Pancreas (tissue), 10 donors: ENCODE measurements at places on chromosomes 6 and 20. TPM values are rescaled to one million over a fixed set of nuclear protein-coding genes. Genes with fewer than 3 reads are reported as not detected.

GRCh38 chr6:14075095-14075503, 42.5 kb upstream of the CD83 start:
- no peaks in the 10 kb centered on the region for H3K27me3 ChIP-seq
- DNase-seq, result no peak
- H3K36me3 ChIP-seq, result no peaks in the 10 kb centered on the region

GRCh38 chr6:117344444-117345291, 79.3 kb downstream of the VGLL2 start:
- H3K4me1 ChIP-seq, result no peaks in the 10 kb centered on the region
- H3K27me3 ChIP-seq, result no peaks in the 10 kb centered on the region
- no peak for DNase-seq
- H3K4me3 ChIP-seq, result no peak overlapping the region

DNA sequence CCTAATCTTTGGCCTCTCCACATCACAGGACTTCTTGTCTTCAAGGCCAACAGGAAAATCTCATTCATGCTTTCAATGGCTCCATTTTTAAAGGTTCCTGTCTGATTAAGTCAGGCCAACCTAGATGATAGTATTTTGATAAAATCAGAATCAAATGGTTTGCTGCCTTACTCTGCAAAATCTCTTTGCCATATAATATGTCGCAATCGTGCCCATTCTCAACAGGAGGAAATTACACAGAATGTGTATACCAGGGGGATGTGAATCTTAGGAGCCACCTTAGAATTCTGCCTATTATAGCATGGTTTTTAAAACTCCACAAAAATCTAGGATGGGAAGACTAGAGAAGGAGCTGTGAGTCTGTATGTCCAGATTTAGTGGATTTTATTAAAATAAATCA, 612.9 kb upstream of the MAN1A1 start:
- H3K27me3 ChIP-seq, result no peaks in the 10 kb centered on the region
- DNase-seq, result no peak
- no peaks in the 10 kb centered on the region for H3K36me3 ChIP-seq
- no peaks in the 10 kb centered on the region for H3K4me1 ChIP-seq

DNA sequence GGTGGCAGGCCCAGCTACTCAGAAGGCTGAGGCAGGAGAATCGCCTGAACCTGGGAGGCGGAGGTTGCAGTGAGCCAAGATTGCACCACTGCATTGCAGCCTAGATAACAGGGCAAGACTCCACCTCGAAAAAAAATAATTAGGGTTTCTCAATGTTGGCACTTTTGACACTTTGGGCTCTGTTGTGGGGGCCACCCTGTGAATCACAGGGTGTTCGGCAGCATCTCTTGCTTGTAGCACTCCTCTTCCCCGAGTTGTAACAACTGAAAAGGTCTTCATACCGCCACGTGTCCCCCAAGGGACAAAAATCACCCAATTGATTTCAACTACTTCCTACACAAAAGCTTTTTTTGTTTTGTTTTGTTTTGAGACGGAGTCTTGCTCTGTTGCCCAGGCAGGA, 53.2 kb upstream of the NFATC2 start:
- DNase-seq, result no peak
- H3K4me1 ChIP-seq, result no peaks in the 10 kb centered on the region
- H3K36me3 ChIP-seq, result no peaks in the 10 kb centered on the region
- no peak overlapping the region for H3K27ac ChIP-seq
- no peak overlapping the region for H3K4me3 ChIP-seq
- no peaks in the 10 kb centered on the region for H3K27me3 ChIP-seq

DNA sequence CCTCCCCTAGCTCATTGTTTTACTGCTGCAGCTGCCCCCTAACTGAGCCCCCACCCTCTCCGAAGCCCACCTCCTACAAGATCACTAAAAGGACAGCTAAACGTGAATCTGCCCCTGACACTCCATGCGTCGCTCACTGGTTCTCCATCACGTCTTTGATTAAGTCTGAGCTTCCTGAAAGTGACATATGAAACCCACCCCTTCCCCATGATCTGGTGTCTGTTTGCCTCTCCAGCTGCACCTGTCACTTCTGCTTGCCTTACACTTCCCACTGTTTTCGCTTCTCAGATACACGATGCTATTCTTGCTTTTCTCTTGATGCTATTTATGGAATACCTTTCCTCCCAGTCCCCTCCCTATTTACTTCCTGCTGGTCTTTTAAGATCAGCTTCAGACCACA, 8.0 kb upstream of the PERP start:
- no peaks in the 10 kb centered on the region for H3K27me3 ChIP-seq
- H3K27ac ChIP-seq, result no peak overlapping the region
- no peak for DNase-seq
- no peak overlapping the region for H3K4me3 ChIP-seq
- H3K36me3 ChIP-seq, result no peaks in the 10 kb centered on the region

DNA sequence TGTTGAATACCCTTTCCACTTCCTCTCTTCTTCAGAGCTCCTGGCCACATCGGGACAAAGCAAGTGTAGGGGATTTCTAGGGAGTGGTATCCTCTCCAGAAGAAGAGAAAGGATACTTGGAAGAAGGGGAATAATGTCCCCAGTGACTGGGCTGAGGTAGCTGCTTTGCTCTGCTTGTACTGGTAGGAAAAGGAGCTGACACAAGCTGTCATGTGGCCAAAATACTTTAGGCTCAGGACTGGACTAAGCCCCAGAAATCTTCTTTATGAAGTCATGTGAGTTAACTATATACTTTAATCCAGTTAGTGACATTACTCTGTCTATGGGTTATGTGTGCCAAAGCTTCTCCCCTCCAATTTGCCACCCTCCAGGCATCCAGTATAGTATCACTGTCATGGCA, 40.5 kb downstream of the AKIRIN2 start:
- no peak for DNase-seq
- H3K4me1 ChIP-seq, result no peaks in the 10 kb centered on the region
- H3K4me3 ChIP-seq, result no peak overlapping the region

DNA sequence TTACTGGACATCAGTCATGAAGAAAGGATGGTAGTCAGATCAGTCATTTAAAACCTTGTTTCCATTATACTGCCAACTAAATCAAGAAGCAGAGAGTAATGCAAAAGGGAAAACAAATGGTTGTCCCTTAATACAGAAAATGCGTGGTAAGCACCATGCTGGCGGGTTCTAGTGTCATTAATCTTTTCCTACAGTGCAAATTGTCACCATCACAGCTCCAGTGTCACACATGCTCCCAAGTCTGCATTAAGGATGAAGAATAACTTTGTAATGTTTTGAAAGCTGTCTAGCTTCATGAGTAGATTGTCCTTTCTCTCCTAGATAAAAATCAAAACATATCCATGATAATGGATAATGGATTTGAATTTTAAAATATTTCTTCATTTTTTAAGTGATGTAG, 735.6 kb downstream of the EPHA7 start:
- H3K4me3 ChIP-seq, result no peak overlapping the region
- DNase-seq, result no peak
- no peaks in the 10 kb centered on the region for H3K27me3 ChIP-seq
- H3K27ac ChIP-seq, result no peak overlapping the region

- H3K4me3 ChIP-seq, result no peak overlapping the region
- H3K36me3 ChIP-seq, result no peaks in the 10 kb centered on the region
- H3K27ac ChIP-seq, result peak overlapping the region; percentile 69
- peaks cover 7% of the 10 kb centered on the region for H3K4me1 ChIP-seq
- DNase-seq, result no peak
These were observed 27.3 kb downstream of the C6orf89 start for GRCh38 chr6:36913082-36913481.

GRCh38 chr6:133947302-133947900, 5.6 kb upstream of the TBPL1 start:
- no peaks in the 10 kb centered on the region for H3K4me1 ChIP-seq
- no peaks in the 10 kb centered on the region for H3K27me3 ChIP-seq
- DNase-seq, result peak; percentile 39
- H3K4me3 ChIP-seq, result no peak overlapping the region
- no peak overlapping the region for H3K27ac ChIP-seq

DNA sequence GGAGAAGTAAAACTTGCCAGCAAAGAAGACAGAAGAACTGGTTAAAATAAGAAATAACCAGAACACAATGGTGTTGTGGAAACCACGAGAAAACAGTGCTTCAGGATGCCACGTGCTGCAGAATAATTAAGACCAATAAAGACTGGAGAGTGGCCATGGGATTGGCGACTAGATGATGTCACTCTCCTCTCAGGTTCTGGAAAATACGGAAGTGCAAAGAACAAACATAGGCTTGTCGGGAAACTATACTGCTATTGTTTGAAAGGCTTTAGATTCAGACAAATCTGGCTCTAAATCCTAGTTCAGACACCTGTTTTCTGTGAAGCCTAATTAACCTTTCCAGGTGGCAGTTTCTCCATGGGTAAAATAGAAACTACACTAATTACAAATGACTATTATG, 138.4 kb upstream of the STXBP5 start:
- no peaks in the 10 kb centered on the region for H3K27me3 ChIP-seq
- H3K27ac ChIP-seq, result peak overlapping the region; percentile 39
- no peaks in the 10 kb centered on the region for H3K36me3 ChIP-seq
- H3K4me1 ChIP-seq, result no peaks in the 10 kb centered on the region
- DNase-seq, result no peak

DNA sequence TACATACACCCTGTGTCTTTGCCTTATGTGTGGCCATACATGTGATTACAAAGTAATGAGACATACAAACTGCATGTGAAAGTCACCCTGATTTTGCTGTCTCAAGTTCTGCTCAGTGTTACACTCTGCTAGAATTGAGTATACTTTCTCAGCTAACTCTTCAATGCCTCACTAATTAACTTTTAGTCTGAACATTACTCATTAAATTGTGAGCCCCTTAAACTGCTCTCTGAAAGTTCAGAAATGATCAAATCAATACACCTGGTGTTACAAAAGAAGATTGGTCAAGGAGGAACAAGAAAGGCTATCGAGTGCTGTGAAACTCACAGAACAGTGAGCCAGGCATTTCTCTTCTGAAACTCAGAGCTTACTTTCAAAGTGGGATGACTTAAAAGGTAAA, 71.3 kb downstream of the MKKS start:
- H3K4me3 ChIP-seq, result no peak overlapping the region
- H3K27me3 ChIP-seq, result no peaks in the 10 kb centered on the region
- H3K27ac ChIP-seq, result no peak overlapping the region
- H3K4me1 ChIP-seq, result no peaks in the 10 kb centered on the region
- H3K36me3 ChIP-seq, result no peaks in the 10 kb centered on the region

GRCh38 chr6:15352845-15353244, 107.0 kb downstream of the JARID2 start:
- no peaks in the 10 kb centered on the region for H3K4me1 ChIP-seq
- no peak overlapping the region for H3K27ac ChIP-seq
- DNase-seq, result no peak
- no peaks in the 10 kb centered on the region for H3K36me3 ChIP-seq
- no peaks in the 10 kb centered on the region for H3K27me3 ChIP-seq

- DNase-seq, result peak; percentile 10
- H3K4me3 ChIP-seq, result no peak overlapping the region
- H3K4me1 ChIP-seq, result no peaks in the 10 kb centered on the region
- H3K27ac ChIP-seq, result no peak overlapping the region
- no peaks in the 10 kb centered on the region for H3K27me3 ChIP-seq
- peaks cover 10% of the 10 kb centered on the region for H3K36me3 ChIP-seq
These were observed 28.1 kb downstream of the PYGB start for GRCh38 chr20:25275813-25276532.

- no peaks in the 10 kb centered on the region for H3K4me1 ChIP-seq
- no peak for DNase-seq
- no peak overlapping the region for H3K27ac ChIP-seq
- no peaks in the 10 kb centered on the region for H3K27me3 ChIP-seq
These were observed 43.7 kb downstream of the STK35 start for GRCh38 chr20:2145376-2145775.

DNA sequence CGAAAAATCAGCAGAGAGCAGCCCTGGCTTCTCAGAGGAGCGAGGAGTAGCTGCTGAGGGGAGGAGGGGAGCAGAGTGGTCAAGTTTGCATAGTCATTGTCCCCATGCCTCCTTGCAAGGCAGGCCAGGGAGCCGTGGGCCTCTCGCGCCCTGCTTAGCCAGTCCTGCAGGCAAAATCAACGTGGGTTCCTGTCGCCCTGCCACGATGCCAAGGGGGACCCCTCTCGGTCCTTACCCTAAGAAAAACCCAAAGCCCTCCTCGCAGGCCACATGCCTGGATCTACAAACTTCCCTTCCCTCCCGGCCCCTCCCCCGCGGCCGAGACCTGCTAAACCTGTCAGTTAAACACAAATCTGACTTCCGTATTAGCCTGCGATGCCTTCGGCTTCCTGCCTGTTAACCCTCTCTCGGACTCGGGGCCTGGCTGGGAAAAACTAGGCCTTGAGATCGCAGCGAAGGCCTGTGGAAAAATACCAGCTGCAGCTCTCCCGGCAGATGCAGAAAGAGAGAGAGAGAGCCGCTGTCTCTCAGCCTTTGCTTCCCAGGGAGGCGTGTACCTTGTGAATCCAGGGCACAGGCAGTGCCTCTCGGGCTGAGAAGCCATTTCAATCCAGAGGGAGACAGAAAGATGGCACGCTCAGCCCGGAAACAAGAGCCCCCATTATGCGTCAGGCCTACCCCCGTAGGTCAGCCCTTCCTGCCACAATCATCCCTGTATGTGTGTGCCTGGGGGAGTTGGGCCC, 968 bp upstream of the ZMYND8 start:
- DNase-seq, result peak; percentile 94
- peak overlapping the region; percentile 98 for H3K27ac ChIP-seq
- peaks cover 83% of the 10 kb centered on the region for H3K4me1 ChIP-seq
- no peaks in the 10 kb centered on the region for H3K36me3 ChIP-seq
- H3K4me3 ChIP-seq, result no peak overlapping the region

GRCh38 chr20:24620937-24621519, 151.6 kb downstream of the SYNDIG1 start:
- no peaks in the 10 kb centered on the region for H3K36me3 ChIP-seq
- H3K27me3 ChIP-seq, result no peaks in the 10 kb centered on the region
- no peak overlapping the region for H3K27ac ChIP-seq
- no peaks in the 10 kb centered on the region for H3K4me1 ChIP-seq
- no peak overlapping the region for H3K4me3 ChIP-seq

CAGE1 gene
- 0.09 TPM for total RNA-seq

HLA-DMA gene
- 32.1 TPM for total RNA-seq

COL9A1 gene
- total RNA-seq, result 1.1 TPM

TCF15 gene
- total RNA-seq, result 0.20 TPM

F13A1 gene
- 58.7 TPM for total RNA-seq

GRM1 gene
- 0.17 TPM for total RNA-seq

CDH26 gene
- 0.32 TPM for total RNA-seq

ELOVL4 gene
- total RNA-seq, result 0.04 TPM

GPX5 gene
- not detected for total RNA-seq

TINAG gene
- total RNA-seq, result not detected

PDE10A gene
- 2.8 TPM for total RNA-seq
